ENCODE measurements at places on chromosomes 13 and 19.

DNA sequence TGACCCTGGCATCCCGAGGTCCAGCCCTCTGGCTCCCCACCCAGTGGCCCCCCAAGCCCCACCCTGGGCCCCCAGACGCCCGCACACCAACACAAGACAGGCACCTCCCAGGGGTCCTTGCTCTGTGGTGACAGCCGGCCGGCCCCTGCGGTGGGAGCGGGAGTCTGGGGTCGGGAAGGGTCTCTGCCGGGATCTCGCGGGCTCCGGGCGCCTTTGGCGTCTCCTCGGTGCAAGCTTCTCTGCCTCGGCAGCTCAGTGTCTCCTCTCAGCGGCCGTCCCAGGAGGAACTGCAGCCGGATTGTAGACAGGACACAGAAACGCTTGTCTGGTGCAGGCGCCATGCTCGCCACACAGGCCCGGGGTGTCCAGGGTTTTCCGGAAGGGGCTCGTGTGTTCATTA, 43.7 kb downstream of the TMEM255B start:
- no peak for DNase-seq

DNA sequence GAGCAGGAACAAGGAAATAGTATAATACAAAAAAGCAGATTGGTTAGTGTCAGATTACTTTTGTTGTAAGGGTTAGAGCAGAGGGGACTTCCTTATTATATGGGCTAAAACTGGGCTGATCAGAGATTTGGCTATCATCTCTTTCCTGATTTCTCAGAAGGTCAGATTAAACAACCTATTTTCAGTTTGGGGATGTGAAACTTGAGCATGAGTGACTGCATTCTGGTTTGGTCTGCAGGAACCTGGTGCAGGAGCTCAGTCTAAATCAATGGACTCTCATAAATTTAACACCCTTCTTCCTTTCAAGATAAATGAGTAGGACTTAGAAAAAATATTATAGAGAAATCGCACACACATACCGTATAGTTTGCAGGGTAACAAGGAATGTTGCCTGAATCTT, 12.9 kb upstream of the RFXAP start:
- no peak for DNase-seq

DNA sequence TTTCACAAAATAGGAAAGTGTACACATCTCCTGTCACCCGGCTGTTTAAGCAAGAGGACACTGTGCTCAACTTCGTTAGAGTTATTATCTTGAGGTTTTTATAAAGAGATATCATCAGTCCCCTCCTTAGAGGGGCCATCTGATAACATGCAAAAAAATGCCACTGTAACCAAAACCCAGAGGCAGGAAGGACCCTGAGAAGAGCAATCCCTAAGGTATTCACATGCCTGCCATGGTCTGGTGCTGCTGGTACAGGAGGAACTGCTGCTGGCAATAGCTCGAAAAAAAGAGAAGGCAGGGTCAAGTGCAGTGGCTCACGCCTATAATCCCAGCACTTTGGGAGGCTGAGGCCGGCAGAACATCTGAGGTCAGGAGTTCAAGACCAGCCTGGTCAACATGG, 12.8 kb upstream of the CEACAM3 start:
- DNase-seq = no peak

DNA sequence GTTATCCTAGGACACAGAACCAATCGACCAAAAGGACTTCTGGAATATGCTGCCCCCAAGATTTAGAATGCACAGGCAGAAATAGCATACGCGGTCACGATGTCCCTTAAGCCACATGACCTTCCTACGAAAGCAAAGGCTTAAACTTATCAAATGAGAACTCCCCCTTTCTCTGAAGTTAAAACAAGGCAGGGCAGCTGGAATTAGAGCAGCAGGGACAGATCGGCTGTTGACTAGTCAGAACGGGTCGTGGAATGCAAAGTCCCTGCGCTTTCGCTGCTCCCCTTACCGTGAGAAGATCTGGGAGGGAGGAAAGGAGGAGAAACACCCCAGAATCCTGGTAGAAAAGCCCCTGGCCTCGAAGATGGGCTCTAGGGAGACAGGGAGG, 799 bp upstream of the USPL1 start:
- DNase-seq = peak; percentile 67

- DNase-seq = no peak
Measured at GRCh38 chr13:97715763-97716162, 237.7 kb upstream of the IPO5 start.

- no peak for DNase-seq
Measured at GRCh38 chr13:44920013-44920412, 69.3 kb downstream of the NUFIP1 start.

- DNase-seq = no peak
Measured at GRCh38 chr13:24056616-24057137, 103.8 kb upstream of the SPATA13 start.

- no peak for DNase-seq
Measured at GRCh38 chr19:57709616-57710015, 612 bp upstream of the ZNF154 start.

GRCh38 chr19:33280351-33280921, 21.9 kb downstream of the CEBPA start:
- no peak for DNase-seq

DNA sequence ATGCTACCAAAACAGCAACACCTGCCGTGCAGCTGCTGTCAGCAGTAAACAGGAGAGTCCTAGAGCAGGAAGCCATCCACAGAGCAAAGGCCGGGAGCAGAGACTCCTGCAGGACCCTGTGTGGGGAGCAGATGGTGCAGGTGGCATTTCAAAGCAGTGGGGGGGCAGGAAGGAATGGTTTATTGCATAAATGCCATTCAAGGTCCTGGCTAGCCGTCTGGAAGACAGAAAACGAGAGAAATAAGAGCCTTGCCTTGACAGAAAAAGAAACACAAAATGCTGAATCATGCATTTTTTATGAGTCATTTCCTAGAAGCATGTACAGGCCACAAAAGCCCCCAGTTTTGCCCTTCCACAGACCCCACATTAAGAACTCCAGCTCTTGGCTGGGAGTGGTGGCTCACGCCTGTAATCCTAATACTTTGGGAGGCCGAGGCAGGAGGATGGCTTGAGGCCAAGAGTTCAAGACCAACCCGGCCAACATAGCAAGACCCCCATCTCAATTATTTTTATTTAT, 5.4 kb downstream of the RSPH6A start:
- no peak for DNase-seq

DNA sequence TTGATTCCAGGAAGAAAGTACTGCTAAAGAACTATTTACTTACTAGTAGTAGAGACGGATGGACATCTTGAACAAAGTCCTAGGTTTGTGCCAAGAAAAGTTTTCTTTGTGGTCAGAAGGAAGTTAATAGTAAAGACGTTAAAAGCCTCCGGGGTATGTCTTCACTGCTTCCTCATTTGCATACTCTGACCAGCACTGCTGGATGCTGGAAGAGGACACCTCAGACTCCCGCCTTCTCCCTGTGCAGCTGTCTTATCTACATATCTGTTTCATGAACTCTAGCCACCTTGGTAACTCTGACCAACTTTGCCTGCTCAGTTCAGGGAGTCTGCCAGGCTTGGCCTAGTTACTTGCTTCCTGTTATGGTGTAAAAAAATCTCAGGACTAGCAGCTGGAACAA, 1109.1 kb upstream of the MIR17HG start:
- no peak for DNase-seq

GRCh38 chr13:83577183-83577582, 305.1 kb downstream of the SLITRK1 start:
- DNase-seq = no peak

DNA sequence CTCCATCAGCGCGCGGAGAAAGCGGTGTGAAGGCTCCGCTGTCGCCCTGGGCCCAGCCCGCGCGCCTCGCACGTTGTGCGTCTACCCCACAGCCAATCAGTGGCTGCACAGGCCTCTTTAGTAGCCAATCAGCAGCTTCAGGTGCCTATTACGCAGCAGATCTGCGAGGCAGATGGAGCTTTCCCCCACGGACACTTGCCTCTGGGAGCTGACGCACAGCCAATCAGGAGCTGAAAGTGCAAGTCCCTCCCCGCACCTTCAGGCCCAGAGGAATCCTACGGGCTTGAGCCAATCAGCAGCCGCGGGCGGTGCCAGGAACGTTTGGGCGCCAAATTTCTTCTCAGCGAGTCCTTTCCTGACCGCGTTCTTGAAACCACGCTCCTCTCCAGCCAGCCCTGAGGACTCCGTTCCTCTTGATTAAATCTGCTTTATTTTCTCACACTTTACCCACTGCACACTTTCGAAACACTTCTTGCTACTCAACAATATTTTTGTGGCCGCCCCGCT, 39.9 kb downstream of the SIGLEC7 start:
- no peak for DNase-seq

GRCh38 chr13:112132142-112132541, 65.2 kb downstream of the SOX1 start:
- no peak for DNase-seq

DNA sequence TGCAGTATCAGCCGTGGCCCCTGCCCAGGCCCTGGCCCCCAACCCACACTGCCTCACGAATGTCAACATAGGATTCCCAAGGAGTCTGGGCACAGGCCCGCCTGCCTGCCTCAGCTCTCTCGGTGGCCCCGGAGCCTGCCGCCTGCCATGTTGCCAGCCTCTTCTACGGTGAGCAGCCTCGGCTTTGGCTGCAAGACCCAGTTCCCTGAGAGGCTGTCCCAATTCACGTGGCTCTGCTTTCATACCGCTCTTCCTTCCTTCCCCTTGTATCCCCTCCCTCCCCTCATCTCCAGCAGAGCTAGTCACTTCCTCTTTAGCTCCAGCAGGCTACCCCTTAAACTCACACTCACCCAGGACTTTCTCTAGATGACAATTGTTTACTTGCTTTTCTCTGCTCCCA, 42.7 kb downstream of the SERP2 start:
- no peak for DNase-seq

- DNase-seq = no peak
Measured at GRCh38 chr19:39524495-39524894, 8.2 kb downstream of the EID2B start.

GRCh38 chr13:112506046-112506445, 81.9 kb downstream of the TUBGCP3 start:
- DNase-seq = no peak

GRCh38 chr19:1154731-1155351, 19.2 kb downstream of the SBNO2 start:
- no peak for DNase-seq

DNA sequence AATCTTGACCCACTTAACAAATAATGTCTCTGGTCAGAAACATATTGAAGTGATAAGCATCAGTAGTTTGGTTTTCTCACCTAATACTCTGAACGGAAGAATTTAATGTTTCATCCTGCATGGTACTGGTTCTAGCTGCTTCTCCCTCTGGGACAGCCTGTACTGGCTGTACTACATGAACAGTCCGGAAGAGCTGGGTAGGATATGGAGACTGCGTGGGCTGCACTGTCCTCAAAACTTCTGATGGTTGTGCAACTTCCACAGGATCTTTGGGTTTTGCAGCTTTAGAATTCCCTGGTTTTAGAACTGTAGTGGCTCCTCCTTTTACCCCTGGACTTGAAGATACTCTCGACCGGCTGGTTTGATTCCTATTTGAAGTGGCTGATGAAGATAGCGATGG, 78.3 kb downstream of the ELF1 start:
- DNase-seq = no peak

- DNase-seq = no peak
Measured at GRCh38 chr13:31011193-31011860, 78.9 kb downstream of the TEX26 start.

DNA sequence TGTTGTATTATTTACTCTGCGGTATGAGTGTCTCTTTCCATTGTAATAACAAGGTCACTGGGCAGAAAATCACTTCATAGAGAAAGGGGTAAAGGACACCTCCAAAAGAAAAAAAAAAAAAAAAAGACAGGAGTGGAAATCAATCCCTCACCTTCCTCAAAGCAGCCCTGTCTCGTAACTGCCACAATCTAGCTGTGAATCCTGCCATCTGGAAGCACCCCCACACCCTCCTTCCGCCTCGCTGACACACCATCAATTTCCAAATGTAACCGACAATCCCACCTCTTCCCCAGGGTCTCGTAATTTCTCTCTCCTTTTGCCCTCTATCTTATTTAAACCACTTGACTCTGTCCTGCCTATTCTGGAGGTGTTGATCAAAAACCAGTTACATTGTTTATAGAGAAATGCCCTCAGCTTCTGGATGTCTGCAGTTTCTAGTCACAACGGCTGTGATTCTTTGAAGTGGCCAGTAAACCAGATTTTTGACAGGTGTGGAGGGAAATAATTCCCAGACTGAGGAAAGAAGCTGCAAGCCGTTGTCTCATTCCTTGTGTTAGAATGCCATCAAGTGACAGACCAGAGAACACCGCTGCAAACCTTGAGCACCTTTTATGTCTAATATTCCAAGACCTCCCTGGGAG, 9.1 kb upstream of the POP4 start:
- DNase-seq = no peak

GRCh38 chr13:62122434-62122833, 706.8 kb upstream of the PCDH20 start:
- DNase-seq = no peak

DNA sequence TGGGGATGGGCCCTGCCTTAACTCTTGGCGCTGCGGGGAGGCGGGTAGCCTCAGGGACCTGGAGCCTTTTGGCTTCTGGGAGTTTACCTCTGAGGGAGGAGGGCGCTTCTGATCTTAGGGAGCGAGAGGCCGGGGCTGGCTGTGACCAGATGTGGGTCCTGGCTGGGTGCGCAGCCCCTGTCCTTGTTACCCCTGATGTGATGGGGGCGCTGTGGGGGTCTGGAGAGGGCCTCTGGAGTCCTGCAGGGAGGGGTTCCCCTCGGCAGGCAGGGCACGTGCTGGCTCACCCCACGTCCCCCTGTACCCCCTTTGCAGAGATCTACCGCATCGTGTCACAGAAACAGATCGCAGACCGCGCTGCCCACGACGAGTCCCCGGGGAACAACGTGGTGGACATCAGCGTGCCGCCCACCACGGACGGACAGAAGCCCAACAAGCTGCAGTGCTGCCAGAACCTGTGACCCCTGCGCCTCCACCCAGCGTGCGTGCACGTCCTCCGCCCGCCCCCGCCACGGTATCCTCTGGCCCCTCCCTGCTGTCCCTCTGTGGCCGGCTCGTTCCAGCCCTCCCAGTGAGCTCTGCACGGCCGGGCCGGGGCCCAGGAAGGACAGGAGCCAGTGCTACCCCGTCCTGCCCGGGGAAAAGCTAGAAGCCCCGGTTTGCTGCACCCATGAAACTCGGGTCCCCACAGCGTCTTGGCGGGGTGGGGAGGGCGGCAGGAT, 9.8 kb upstream of the MARCHF2 start:
- DNase-seq = no peak

- DNase-seq = no peak
Measured at GRCh38 chr13:110209950-110210603, 96.9 kb downstream of the COL4A1 start.

- DNase-seq = no peak
Measured at GRCh38 chr13:53182724-53183123, 154.1 kb downstream of the OLFM4 start.
